ENCODE measurements at places on chromosomes 16 and 17.
A peak's percentile ranks its signal among the peaks of the same experiment; 100 is the strongest.

DNA sequence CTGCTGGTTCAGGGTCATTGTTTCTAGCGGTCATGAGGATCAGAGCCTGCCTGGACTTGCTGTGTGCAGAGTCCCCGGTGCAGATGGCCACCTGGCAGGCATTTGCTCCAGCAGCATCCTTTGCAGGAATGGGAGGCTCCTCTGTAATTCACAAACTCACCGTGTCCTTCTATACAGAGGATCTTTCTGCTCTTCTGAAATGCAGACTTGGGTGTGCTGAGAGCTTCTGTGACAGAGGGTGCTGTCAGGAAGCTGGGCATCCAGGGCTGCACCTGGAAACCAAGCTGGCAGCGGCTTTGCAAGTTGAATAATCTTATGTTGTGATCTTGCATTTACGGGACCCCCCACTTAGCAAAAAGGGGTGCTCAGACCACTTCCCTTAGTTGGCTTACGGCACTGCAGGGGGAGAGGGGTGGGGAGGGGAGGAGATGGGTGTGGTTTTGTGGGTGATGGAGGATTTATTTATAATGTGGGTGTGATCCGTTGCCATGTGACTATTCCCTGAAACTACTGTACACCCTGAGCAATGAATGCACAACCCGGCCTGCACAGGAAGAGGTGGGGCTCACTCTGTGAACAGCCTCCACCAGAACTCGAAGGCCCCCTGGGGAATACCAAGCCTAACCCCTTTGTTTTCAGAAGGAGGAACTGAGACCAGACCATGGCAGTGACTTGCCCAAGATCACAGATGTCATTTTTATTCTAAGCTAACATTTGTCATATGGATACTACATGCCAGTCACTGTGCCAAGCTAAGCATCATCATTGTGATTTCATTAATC is 178.3 kb downstream of the PRKCB start:
- peak; percentile 70 for DNase-seq

DNA sequence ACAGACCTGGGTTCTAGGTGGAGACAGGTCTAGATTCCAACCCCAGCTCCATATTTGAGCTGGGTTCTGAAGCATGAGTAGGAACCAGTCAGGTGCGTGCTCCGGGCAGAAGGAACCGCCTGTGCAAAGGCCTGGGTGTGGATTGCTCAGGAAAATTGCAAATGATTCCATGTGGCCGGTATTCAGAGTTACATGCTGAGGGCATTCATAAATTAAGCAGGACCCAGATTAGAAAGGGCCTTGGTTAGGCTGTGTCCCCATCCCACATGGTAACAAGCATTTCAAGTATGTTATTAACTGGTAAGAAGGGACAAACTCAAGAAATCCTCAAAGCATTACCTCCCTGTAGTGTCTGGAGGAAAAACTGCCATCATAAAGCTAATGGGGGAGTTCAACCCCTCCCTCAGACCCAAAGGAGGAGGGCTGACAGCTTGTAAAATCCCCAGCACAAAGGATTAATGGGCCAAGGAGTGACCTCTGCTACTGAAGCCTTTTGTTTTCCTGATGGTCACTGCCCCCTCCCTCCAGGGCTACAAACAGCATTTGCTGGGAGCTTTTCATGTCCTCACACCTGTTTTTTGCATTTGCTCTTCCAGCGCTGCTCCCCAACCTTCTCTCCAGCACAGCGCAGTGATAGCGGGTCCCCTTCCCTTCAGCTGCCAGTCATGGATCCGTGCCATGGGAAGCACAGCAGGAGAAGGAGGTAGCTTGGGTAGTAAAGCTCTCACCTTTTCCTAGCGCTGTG is 218.0 kb downstream of the C16orf95 start:
- DNase-seq, result no peak

GRCh38 chr16:46612121-46612520 is 9.1 kb downstream of the SHCBP1 start:
- no peak for DNase-seq

- peak; percentile 57 for DNase-seq
These were observed 260.2 kb downstream of the ZFHX3 start for GRCh38 chr16:72787514-72788268.

DNA sequence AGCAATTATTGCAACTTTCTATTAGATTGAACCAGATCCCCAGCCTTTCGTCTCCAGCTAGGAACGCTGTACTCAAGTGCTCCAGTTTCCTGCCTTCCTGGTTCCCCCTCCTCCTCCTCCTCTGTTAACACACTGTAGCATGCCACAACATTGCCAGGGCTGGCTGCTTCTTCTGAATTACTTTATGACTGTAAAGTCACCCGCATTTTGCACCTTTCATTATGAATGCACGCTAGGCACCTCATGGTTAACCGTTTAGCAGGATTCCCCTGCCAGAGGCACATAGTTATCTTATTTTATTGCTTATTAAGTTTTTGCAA is 4.5 kb downstream of the ZNF423 start:
- no peak for DNase-seq

DNA sequence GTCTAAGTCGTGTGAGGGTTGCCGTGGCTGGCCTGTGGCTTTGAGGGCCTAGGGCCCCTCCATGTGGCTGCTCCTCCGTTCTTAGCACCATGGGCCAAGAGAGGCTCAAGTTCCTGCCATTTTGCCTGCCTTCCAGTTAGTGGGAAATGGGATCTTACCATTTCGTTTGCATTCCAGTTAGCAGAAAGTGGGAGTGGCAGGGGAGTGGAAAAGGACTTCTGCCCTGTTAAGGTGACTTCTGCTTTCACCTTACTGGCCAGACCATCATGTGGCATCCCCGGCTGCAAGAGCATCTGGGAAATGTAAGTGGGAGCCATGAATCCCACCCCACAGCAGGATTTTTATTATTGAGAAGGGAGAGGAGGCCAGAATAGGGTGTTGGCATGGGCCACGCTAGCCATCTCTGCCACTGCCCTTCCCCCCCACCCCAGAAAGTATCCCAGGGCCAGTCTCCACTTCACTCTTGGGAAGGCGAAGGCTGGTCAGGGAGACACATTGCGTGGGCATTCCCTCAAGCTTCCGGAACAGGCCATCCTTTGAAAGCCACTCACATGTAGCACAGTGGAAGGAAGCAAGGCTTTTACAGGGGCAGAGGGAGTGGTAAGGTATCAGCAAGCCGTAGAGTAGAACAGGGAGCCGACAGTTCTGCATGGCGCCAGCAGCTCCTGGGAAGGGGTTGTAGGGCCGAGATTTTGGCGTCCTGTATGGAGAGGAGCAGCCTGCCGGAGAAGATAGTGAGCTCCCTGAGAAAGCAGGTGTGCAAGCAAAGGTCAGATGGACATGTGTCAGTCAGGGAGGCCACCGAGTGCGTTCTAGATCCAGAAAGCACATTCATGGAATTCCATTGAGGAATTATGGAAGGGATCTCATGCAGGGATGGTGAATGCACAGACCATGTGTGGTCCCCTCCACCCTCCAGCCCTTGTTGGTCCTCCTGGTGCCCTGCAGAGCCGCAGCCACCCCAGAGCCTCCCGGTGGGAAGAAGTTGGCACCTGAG is 33.4 kb downstream of the CMIP start:
- no peak for DNase-seq

DNA sequence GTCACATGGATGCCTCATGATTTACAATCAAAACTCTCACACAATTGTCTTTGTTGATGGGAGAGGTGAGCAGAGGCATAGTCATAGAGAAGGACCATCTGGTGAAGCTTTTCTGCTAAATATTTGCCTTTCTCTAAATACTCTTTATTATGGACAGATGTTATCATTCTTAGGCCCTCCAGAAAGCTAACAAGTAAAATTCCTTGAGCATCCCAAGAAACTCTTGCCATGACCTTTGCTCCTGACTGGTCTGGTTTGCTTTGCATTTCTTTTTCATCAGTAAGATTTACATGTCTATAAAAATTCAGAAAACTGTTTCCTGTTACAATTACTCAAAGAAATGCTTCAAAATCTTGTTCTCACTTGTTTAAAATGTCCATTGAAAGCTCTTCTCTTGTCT is 1336.6 kb upstream of the CDH8 start:
- DNase-seq, result no peak

DNA sequence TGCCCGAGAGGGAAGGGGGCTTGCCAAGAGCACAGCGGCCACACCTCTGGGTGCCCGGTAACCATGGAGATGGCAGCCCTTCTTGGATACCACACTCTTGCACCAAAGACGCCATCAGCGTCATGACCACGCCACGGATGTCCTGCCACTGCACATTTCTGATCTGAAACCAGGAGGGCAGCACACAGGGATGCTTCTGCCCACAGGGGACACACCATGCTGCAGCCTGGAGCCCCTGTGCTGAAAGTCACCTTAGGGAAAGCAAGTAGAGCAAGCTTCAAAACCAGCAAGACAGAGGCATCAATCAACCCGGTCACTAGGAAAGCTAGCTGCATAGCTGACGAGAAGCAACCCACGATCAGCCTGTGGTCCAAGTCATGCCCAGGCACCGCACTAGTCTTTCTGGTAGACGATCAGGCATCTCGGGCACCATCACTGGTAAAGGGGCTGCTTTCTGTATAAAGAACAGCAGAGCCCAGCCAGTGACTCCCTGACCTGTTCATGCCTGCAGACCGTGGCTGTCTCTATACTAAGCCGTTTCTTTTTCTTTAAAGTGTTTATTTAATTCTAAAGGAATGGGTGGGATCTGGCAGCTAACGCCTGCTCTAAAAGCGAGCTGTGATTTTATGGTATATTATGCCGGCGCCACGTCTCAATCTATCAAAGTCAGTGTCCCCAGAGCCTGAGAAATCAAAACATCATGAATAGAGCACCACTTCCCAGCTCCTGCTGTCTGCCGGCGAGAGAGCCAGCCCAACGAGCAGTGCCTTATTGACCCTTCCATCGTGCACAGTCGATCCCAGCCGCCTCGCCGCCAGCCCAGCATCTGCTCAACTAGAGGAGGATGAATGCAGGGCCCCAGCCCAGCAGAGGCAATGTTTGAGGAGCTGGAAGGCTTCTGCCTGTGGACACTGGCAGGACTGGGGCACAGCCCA is 244.7 kb downstream of the RBFOX3 start:
- no peak for DNase-seq

DNA sequence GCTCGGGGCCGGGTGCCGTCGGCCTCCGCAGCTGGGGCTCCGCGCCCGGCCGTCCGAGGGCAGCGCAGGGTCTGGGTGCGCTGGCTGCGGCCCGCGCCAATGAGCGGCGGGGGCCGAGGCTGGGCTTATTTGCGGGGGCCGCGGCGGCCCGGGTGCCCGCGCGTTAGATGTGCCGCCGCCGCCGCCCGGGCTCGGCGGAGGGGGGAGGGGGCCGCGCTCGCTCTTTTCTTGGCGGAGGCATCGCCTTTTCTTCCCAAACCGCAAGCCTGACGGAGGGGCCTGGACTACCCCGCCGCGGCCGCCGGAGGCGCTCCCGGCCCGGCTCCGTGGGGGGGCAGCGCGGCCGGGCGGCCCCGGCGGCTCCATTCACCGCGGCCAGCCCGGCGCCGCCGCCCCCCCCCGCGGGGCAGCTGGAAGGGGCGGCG is at the start of gene NOTUM:
TSS of gene NOTUM (minus strand) at position 101 of the 425 bp plus-strand sequence. CDS start 278 bp downstream, outside the sequence.
- DNase-seq, result no peak

- no peak for DNase-seq
These were observed 139.8 kb downstream of the FOXL1 start for GRCh38 chr16:86718118-86718517.

DNA sequence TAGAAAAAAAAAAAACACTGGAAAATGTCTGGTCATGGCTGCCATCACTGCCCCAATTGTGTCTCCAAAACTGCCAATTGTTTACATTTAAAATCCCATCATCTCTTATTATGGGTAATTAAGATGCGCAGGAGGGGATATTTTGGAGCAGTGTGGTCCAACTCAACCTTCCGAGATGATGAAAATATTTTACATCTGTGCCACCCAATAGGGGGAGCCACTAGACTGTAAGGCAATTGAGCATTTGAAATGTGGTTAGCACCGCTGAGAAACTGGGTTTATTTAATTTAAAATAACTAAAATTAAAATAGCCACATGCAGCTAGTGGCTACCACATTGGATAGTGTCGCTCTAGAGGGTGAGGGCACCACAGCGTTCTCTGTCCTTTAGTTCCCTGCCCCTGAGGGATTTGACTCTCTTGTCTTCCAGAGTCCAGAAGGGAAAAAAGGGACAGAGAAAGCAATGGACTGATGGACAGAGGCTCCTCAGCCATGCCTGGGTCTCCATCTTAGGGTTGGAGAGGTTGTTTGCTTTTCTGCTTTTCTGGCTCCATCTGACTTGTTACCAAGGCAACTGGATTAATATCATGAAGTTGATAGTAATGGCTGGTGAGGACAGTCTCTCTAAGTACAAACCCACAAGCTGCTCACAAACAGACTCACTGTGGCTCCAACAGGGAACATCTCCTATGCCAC is 3.5 kb downstream of the MPO start:
- no peak for DNase-seq

DNA sequence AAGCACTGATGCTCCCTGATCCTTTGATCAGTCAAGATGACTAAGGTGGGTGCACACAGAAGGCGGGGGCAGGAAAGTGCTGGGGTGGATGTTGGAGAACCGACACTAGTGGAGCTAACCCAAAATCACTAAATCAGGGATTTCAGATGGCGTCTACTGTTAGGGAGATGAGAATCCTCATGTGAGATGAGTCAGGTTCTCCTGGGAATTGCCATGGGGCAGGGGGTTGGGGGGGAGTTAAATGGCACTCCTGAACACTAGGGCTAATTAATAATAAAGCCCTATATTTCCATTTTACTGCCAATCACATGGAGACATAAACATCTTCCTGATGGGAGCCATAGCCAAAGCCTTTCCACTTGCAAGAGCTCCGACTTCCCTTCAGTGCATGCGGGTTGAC is 804.1 kb downstream of the KCNJ18 start:
- DNase-seq, result no peak

DNA sequence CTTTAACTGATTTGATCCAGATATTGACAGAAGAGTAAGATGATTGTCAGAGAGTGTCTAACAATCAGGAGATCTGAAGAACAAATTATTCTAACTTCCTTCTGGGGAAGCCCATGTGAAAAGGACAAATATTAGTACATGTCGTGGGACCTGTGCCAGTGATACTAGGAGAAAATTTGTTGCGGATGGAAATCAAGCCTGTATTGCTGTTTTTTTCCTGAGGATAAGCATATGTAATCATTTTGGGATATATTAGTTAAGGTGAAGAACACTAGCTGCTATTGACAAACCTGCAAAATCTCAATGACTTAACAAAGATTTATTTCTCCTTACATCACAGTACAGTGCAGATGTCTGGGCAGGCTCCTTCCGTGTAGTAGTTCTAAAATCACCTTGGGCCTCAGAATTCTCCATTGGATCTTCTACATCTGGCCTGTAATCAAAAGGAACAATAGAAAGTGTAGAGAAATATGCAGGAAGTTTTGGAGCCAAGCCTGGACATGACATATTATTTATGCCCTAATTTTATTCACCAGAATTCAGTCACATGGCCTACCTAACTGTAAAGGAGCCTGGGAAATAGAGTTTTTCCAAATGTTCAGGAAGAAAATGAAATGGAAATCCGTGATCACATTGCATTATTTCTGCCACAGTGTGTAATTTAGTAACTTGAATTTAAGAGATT is 58.3 kb downstream of the CYB561 start:
- no peak for DNase-seq
